CD14-positive monocyte (primary cell): ENCODE measurements at places on chromosomes 7 and 10.

GRCh38 chr10:95988702-95989101 lies 54.7 kb upstream of the CCNJ start:
- no peak for DNase-seq

DNA sequence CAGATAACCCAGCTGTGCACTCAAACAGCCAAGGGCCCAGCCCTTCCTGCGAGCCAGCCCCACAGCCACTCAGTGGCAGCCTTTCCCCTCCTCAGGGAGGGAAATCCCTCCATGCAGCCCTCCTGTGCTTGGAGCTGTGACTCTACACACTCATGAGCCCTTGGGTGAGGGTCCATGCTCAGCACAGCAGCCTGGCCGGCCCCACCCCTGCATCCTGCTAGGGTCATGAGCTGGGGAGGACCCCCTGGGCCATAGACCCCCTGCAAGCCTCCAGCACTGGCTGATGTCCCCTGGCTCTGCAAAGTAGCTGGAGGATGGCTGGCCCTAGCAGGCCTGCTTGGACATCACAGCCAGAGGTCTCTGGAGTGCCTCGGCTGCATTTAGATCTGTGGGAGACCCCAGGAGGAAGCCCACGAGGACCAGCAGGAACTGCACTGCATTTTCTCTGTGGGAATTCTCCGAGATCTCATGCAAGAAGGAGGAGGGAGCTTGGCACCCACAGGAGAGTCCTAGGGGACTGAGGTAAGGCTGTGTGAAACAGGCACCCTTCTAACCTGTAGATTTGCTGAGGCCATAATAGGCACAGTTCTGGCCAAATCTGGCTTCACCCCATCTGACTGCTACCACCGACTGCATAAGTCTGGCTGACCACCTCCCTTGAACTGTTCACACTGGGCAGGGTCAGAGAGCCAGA lies 17.4 kb downstream of the TMEM273 start:
- no peak for DNase-seq

GRCh38 chr7:139365336-139365735 lies 5.6 kb downstream of the LUC7L2 start:
- no peak for DNase-seq

GRCh38 chr10:5411941-5412276 lies 448 bp upstream of the NET1 start:
- DNase-seq, result no peak
